ENCODE measurements at places on chromosomes 11 and 22. TPM values are rescaled to one million over a fixed set of nuclear protein-coding genes. Genes with fewer than 3 reads are reported as not detected.

Gene CCDC15
- 2.5 TPM for total RNA-seq

DNA sequence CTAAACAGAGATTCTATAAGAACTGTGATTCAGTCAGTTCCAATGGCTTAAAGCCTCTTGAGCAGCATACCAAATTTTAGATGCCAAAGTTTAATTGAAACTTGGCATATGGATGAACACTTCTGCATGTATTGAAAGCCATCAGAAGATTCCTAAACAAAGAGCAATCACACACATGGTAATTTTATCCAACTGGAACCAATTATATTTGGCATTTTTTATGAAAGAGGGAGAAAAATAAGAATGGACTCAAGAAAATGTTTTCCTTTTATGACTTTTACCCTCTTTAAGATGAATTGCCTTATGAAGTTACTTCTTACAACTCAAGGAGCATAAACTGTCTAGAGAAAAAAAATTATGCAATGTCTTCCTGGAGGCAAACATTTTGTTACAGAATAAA, 7.4 kb downstream of the TRPC6 start:
- DNase-seq, result no peak

- DNase-seq, result no peak
Measured at GRCh38 chr11:93329936-93330445, 551 bp upstream of the DEUP1 start.

Gene FAM181B
- total RNA-seq, result 9.7 TPM

DNA sequence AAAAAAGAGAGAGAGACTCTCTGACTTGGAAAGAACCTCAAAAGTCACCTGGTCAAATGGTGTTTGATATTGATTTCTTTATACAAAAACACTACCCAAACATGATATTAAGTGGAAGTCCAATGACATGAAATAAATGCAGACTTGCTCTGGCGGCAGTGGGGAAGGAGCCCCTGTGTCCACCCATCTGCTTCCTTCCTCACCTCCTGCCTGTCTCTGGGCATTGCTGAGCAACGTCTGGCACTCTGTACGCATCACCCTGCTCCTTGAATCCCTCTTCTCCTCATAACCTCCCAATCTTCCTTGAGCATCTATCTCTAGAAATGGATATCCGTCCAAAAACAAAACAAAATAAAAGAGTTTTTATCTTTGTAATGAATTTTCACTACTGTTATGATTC, 39.9 kb upstream of the GRAMD1B start:
- no peak for DNase-seq

Gene PDE3B
- 31.4 TPM for total RNA-seq

Measured in occipital lobe (tissue), 3 donors.